Common myeloid progenitor, CD34-positive (primary cell): ENCODE measurements at places on chromosomes 3 and 15.
A peak's percentile ranks its signal among the peaks of the same experiment; 100 is the strongest.

DNA sequence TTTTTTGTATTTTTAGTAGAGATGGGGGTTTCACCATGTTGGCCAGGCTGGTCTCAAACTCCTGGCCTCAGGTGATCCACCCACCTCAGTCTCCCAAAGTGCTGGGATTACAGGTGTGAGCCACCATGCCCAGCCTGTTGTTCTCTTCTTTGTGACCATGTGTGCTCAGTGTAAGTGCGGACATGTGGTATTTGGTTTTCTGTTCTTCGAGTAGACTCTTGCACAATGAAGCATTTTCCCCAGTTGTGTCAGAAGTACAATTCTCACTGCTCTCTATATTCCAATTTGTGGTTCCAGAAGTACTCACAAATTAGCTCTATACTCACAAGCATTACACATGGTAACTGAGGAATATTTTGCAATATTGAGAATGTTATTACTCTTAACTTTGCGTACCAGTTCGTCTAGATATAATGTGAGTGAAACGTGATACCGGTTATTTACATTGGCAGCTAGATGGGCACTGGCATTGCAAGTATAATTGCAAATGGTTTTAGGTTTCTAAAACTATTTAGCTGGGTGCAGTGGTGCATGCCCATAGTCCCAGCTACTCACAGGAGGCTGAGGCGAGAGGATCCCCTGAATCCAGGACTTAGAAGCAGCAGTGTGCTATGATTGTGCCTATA is 34.2 kb upstream of the MTMR14 start:
- no peak for DNase-seq

DNA sequence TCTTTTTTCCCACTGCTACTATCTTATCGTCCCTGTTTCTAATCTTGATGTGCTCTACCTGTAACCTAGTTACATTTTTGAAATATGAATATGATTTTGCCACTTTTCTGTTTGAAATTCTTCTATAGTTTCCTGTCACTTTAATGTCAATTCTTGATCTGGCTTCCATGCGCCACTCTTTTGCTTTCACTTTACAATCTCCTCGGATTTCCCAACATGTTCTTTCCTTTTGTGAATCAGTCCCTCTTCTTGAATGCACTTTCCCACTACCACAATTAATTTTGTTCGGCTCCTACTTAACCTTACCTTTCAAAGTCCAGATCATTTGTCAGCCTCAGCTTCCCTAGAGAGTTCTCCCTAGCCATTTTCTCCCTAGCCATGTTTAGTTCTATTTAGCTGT is 8.3 kb downstream of the TIMMDC1 start:
- no peak for DNase-seq

DNA sequence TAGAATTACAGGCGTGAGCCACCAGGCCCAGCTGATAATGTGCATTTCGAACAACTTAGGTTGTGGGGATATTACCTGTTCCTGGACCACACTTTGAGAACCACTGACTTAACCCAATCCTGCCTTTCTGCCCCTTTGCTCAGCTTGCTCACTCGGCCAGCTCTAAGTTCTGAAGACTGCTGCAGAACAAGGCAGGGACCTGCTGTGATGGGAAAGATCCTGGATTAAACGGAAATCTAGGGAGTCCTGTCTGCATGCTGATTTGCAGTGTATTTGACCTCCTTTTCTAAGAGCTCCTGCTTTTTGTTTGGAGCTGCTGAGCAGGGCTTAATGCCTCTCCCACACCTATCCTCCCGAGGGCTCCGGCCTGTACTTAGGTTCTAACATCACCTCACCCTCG is 2.9 kb downstream of the LTK start:
- DNase-seq, result no peak

DNA sequence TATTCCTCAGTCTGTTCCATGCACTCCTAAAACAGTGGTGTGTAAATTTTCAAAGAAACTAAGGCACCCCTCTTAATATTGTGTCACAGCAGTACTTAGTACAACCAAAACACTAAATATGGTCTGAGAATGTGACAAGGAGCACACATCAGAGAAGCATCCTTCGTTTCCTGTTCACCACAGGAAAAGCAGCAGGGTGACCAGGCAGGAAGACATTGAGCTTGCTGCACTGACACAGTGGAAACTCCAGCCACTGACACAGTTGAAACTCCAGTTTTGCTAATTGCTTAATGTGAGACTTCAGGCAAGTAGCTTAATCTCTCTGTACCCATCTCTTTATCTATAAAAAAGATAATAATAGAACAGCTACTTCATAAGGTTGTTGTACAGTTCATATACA is 353.0 kb upstream of the RORA start:
- peak; percentile 6 for DNase-seq

GRCh38 chr15:77607894-77608261 is 24.8 kb downstream of the LINGO1 start:
- DNase-seq, result no peak

DNA sequence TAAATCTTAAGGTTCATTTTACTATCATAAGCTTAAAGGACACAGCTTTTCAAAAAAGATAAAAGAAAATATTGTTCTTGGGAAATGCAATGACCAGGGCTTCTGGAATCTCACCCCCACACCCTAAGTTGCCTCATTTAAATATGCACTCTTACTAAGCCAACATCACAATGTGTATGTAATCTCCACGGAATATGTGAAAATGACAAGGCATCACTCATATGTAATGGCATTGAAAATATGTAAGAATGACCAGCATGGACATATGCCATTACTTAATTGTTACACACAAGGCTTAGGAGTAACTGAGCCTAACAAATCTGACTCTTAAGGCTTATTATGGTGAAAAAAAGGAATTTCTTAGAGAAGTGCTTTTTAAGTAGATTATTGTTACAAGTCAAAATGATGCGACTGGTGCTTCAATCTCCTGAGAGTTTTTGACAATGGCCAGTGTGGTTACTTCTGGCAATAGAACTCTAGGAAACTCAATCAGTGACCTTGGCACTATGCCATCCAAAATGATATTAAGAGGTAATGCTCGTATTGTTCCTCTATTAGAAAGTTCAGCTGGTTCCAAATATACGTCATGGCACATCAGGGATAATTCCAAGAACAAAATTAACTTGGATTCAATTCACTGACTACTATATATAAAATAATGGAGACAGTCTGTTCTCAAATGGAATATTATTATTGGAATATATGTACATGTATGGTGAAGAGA is 290.0 kb upstream of the PLSCR5 start:
- no peak for DNase-seq

DNA sequence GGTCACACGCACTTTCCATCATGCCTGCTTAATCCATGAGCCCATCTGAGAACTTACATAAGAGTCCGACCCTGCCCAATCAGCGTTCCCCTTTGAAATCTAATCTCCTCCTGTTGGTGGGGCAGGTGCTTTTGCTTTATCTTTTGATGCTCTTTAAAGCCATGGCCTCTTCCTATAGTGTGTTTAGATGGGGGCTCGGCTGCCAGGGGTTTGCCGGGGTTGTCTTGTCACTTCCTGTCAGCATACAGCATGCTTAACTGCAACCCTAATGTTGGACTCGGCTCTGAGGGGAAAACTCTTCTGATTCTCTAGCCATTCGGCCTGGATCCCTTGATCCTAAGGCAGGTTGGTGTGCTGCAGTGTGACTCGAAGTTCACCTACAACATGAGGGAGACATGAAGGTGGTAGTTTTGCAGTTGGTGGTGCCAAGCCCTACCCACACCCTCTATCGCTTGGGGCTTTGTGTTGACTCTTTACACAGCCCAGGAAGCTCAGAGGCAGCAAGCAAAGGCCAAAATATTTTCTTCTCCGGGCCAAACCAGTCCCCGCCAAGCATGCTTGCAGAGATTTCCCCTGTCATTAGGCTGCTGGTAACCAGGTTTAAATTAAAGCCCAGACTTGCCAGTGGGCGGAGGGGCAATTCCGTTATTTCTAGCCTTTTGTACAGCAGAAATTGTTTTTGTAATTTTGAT is 218.7 kb downstream of the FEZF2 start:
- no peak for DNase-seq
